ENCODE measurements at places on chromosomes 7 and 10. TPM values are rescaled to one million over a fixed set of nuclear protein-coding genes. Genes with fewer than 3 reads are reported as not detected.

INHBA gene
- 1.0 TPM for total RNA-seq

- no peak overlapping the region for H3K27ac ChIP-seq
- peak; percentile 36 for DNase-seq
- H3K4me3 ChIP-seq = no peak overlapping the region
- peaks cover 2% of the 10 kb centered on the region for H3K27me3 ChIP-seq
- H3K36me3 ChIP-seq = peaks cover 49% of the 10 kb centered on the region
These were observed 83.6 kb downstream of the LARP4B start for GRCh38 chr10:847868-848267.

GNGT1 gene
- total RNA-seq = 0.63 TPM

DNA sequence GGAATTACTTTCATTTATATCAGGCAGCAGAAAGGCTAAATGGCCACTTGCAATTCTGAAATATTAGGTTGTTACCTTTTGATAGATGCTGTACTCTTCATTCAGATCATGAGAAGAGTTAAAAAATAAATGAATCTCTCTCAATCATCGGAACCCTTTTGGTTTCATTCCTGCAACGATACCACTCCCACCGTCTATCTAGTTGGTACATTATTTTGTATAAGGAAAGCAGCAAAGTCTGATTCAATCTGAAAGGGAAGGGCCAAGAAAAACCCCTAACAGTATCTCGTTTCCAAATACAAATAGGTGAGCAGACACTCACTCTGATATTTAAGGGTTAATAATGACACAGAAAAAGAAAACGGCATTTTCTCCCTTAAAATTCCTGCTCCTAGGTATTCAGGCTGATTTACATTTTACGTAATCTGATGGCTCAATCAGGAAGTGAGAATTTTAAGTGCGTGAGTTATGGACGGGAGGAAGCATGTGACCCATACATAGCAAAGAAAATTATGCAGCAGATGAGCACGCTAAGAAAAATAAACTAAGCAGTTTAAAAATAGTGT lies 209.4 kb upstream of the KLF14 start:
- H3K4me1 ChIP-seq = peaks cover 45% of the 10 kb centered on the region
- no peaks in the 10 kb centered on the region for H3K27me3 ChIP-seq
- H3K27ac ChIP-seq = peak overlapping the region; percentile 38

DNA sequence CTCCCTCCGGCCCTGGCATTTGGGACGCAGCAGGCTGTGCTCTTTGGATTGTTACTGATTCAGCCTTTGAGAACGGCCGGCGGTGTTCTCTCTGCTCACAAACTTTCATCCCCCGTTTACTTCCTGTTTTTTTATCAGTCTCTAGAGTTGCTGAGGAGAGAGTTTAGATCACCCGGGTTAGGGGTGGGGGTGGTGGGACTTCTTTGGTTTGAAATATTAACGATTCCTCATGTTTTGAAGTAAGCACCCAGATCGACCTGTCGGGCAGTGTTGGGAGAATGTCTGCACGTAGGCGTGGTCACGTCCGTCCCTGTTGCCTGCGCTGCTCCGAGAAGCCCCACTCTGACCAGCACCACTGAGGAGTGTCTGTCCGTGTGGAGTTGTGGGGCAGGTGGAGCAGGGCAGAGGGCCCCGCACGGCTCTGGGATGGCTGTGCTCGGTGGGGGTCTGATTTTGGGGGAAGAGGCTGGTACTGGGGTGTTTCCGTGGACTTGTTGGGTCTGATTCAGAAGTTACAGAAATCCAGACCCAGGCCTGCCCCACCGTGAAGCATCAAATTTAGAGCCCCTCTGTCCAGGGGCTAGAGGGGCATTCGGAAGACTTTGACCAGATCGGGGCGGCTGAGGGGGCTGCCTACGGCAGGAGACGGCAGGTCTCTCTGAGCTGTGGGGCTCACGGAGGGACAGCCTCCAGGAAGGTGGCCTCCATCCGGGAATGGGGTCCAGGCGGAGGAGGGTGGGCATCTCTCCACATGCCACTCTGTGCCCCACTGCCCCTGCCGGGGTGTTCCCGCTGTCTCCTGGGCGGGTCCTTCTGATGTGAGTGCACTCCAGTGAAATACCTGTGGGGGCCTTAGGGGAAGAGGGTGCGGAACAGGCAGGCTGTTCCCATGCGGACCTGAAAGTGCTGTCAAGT lies 7.4 kb downstream of the INPP5A start:
- H3K4me1 ChIP-seq = peaks cover 28% of the 10 kb centered on the region
- no peak overlapping the region for H3K4me3 ChIP-seq
- no peaks in the 10 kb centered on the region for H3K27me3 ChIP-seq
- DNase-seq = peak; percentile 8
- H3K36me3 ChIP-seq = no peaks in the 10 kb centered on the region

Data from WTC11 (cell line).